ENCODE measurements at places on chromosomes 1 and 21.
A peak's percentile ranks its signal among the peaks of the same experiment; 100 is the strongest.

DNA sequence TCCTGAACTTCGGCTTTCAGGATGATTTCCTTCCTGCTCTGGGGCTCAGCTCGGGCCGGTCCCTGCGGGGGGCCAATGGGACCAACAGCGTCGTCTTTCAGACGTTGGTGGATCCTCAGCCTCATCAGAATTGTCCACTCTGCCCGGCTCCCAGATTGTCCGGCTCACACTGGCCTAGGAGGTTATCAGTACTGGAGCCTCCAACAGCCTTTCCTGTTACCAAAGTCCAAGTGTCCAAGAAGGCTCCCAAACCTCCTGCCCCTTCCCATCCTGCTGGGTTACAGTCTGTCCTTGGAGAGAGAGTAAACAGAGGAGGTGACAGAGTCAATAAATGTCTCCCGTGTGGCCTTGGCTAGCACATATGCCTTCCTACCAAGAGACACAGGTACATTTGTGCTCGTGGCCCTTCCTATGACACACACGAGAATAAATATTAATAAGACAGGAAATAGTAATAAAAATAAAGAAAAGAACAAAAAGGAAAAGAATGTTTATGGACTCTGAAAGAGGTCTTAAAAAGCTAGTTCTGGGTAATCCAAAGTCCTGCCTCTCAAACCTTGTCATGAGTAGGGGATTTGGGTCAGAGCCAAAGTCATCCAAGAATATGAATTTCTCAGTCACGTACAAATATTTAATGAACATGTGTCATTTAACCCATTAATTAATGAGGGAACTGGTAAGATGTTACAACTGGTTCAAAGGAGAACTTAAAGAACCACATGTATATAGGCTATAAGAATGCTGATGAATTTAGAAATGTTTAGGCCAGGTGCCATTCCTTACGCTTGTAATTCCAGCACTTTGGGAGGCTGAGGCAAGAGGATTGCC, 80.8 kb upstream of the SLC2A1 start:
- DNase-seq, result no peak

DNA sequence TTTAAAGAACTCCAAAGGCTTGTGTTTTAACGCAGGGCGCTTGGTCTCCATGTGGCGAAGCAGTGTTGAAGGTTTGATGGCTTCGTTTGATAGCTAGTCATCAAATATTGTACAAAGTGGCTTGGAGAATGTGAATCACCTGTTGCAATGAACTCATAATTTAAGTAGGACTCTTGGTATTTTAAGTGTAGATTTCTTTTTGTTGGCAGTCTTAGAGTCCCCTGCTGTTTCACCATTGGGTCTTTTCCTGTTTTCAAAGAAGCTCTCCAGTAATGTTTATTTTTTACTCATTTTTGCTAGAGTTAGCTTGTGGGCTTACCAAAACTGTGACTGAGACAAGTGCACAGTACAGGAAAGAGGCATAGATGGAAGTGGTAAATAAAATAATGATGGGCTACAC, 26.2 kb downstream of the RASAL2 start:
- DNase-seq, result no peak

GRCh38 chr1:66311092-66311491, 222.9 kb upstream of the SGIP1 start:
- no peak for DNase-seq

DNA sequence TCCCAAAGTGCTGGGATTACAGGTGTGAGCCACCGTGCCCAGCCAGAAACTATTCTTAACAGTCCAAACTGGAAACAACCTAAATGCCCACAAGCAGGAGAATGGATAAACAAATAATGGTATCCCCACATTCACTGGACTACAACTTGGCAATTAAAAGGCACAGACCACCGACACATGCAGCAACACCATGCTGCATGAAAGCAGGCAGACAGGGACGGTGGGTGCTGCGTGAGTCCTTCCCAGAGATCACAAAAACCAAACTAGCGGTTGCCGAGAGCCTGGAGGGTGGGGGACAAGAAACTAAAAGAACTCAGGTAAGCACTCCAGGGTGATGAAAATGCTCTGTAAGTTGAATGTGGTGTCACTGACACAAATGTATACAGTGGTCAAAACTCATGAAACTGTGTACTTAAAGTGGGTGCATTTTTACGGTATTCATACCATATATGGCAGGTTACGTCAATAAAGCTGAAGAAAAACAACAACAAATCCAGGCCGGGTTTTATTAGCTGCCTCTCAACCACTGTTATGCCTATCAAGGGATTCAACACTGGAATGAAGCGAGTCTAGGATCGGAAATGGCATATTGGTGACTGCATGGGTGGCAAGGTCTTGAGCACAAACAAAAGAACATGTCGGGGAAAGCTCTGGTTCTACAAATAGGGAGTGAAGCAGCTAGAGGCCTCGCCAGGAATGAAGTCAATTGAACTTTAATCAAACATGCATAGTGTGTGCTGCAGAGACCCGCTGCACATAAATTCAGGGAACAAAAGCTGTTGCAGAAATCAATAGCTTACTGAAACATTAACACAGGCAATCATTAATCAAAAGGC, 52.4 kb downstream of the SLC45A1 start:
- DNase-seq, result no peak

DNA sequence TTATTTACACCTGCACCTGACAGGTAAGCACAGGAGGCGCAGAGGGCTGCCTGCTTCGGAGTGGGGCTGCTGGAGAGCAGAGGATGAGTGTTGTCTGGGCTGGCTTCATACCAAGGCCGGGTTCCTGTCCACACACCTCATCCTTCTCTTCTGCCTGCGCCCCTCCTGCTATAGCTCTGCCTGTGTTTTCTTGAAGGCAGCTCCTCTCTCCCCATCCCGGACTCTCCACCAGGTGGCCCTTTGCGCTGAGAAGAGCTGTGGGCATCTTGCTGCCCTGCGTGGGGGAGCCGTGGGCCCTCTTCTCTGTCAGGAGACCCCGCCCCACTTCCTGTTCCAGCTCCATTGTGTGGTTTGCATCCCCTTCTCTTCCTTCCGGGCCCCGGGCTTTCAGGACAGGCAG, 35.0 kb downstream of the ARHGEF10L start:
- no peak for DNase-seq

DNA sequence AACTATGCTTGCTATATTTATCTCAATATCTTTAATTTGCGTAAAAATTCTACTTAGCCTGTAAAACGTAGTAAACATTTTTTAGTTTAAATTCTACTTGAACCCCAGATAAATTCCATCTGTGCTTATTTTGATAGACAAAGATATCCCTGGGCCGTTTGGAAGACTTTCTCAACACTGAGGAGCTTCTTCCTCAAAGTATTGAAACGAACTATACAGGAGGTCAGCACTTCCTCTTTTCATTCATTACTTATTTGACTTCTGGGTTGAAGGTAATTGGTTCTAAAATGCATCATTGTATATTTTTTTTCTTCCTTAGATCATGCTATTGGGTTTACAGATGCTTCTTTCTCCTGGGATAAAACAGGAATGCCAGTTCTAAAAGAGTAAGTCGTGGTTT, 74.7 kb downstream of the HSPA13 start:
- peak; percentile 4 for DNase-seq

- DNase-seq, result no peak
Measured at GRCh38 chr1:114558544-114558943, 22.9 kb downstream of the BCAS2 start.

DNA sequence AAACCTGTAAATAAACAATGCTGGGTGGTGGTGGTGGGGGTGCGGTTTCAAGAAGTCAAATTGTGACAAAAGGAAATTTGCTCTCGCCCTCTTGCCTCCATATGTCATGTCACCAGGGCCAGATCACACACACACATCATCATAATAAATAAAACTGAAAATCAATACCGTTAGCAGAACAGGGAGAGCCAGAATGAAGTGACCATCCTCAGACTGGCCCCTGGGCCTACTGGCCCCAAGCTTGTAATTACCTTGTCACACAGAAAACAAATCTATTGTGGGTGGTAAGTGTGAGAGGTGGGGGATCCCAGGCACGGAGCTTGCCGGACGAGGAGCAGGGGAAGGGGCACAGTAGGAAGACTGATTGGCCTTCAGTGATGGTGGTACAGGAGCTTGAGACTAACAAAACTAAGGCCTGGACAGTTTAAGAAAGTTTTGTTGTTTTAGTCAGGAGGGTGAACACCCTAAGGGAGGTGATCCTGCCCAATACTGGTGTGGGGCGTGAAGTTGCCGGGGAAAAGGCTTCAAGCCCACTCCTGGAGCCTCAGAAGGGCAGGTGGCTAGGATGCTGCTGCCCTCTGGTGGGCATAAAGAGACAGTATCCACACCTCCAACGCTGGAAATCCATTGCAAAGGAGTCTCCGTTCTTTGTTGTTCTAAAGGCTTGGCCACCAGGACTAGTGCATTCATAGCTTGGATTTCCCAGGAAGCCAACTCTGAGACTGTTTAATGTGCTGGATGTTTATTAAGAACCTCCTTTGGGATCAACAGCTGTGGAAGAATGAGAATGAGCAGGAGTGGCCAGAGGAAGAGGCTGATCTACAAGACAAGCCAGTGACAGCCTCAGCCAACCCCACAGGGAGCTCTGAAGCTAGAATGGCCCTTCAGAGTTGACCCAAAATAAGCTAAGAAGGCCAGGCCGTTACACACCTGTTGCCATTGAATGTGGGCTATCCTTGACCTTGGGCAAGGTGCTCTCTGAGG, 8.1 kb upstream of the C1orf216 start:
- DNase-seq, result peak; percentile 74

- no peak for DNase-seq
Measured at GRCh38 chr1:60052601-60053000, 21.0 kb downstream of the C1orf87 start.

DNA sequence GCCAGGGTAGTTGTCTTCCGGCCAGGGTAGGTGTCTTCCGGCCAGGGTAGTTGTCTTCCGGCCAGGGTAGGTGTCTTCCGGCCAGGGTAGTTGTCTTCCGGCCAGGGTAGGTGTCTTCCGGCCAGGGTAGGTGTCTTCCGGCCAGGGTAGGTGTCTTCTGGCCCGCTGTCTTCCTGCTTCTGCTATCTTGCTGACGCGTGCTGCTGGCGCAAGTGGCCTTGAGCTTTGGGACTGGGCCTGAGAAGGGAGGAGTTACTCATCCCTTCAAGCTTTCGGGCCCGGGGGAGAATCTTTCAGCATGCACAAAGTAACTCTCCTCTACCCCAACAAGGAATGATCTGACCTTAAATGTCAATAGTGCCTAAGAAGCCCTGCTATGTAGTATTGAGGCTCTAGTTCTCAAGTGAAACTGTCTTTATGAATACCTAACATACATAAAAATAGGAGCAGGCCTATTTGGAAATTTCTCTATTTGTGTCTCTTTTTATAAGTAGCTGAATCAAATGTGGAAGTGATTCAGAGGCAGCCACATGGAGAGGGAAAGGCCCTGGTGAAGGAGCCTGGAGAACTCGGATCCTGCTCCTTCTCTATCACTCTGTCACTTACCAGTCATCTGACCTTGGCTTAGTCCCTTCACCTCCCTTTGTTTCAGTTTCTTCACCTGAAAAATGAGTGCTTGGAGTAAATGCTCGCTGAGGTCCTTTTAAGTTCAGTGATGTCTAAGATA, 65.6 kb downstream of the RGL1 start:
- DNase-seq, result no peak

- no peak for DNase-seq
Measured at GRCh38 chr1:204316164-204316563, 43.6 kb downstream of the PLEKHA6 start.
